Frontal cortex (tissue), 4 donors: ENCODE measurements at places on chromosomes 6 and 20. TPM values are rescaled to one million over a fixed set of nuclear protein-coding genes. Genes with fewer than 3 reads are reported as not detected.

DNA sequence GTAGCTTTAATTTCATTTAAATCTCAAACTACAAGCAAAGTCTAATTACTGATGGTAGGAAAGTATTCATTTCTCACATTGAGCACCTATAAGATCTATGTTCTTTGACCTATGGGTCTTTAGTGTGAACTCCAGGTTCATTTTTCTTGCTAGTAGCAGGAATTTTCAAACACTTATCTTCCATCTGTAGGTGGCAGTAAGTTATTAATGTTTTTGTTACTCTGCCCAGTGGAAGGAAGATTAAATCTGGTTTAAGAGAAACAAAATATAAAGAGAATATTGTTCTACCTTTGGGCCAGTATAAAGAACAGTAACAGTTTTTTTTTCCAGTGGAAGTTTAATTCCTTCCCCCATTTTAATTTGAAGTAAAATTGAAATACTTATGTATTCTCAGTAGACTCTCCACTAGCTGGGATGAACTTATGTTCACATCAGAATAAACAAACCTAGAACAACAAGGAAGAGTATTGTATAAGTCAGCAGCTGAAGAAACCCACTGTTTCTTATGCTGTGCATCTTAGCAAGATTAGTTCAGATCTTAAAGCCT, 328.2 kb downstream of the PHF3 start:
- no peak for DNase-seq

GRCh38 chr6:33113755-33114154, 38.0 kb downstream of the HLA-DPB1 start:
- no peak for DNase-seq

DNA sequence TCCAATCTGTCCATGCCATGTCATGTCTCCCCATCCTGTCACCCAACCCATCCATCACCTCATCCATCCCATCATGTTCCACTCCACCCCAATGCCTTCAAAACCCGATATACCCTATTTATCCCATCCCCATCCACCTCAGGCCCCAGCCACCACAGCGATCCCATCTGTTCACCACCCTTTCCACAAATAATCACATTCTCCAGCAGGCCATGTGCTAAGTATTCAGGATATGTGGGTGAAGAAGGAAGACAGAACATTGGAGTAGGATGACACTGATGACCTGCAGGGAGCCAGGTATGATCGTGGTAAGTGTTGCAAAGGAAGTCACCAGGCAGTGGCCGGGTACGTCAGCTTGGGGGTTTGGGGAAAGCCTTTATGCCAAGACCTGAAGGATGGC, 48.8 kb downstream of the NPEPL1 start:
- DNase-seq, result no peak

The SYTL3 gene
- 2.0 TPM for total RNA-seq

DNA sequence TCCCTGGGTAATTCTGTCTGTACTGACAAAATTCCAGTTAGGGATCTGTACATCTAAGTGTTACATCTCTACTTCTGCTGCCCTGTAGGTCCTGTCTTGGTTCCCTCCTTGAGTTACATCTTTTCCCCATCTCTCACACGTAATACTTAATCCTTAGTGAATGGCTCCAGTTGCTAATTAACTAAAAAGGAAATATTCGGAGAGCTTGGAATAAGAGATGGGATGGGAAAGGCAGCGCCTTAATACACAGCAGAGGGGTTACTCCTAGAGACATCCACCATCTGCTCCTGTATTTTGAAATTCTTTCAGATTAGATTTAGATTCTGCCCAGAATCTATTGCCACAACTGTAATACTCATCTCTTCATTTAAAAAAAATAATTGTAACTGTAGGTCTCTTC, 384.0 kb downstream of the SAMD5 start:
- DNase-seq, result no peak

DNA sequence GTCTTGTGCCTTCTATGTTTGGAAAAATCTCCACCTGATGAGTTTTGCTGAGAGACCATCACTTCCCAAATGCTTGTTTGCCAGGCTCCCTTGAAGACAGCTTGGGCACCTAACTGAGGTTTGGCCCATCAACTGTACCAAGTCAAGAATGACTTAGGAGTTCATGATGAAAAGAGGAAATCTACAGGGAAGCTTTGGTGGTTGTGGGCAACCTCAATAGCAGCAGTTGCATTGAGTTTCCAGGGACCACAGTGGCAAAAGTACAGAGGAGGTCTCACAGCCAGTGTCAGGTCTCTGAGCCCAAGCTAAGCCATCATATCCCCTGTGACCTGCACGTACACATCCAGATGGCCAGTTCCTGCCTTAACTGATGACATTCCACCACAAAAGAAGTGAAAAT, 49.7 kb upstream of the PHACTR1 start:
- no peak for DNase-seq

- no peak for DNase-seq
Measured at GRCh38 chr6:14910692-14911547, 334.9 kb upstream of the JARID2 start.

GRCh38 chr6:161117942-161118341, 126.4 kb downstream of the MAP3K4 start:
- no peak for DNase-seq

- no peak for DNase-seq
Measured at GRCh38 chr6:131792091-131792496, 15.7 kb upstream of the ENPP1 start.

GRCh38 chr6:35168461-35168861, 27.3 kb upstream of the TCP11 start:
- no peak for DNase-seq

GRCh38 chr6:169042061-169042460, 211.6 kb downstream of the THBS2 start:
- DNase-seq, result no peak
